Left renal pelvis (tissue), 4 donors: ENCODE measurements at places on chromosomes 13 and 19. TPM values are rescaled to one million over a fixed set of nuclear protein-coding genes. Genes with fewer than 3 reads are reported as not detected.

The MBD3L3 gene
- polyA plus RNA-seq, result not detected

The LIM2 gene
- 0.66 TPM for polyA plus RNA-seq

The CYSLTR2 gene
- 0.39 TPM for polyA plus RNA-seq

The RNF17 gene
- polyA plus RNA-seq, result not detected

The PGLYRP1 gene
- not detected for polyA plus RNA-seq

The SBK2 gene
- polyA plus RNA-seq, result 0.36 TPM

The FAM216B gene
- polyA plus RNA-seq, result not detected

The ICAM5 gene
- polyA plus RNA-seq, result 0.24 TPM

The ZNF468 gene
- 43.0 TPM for polyA plus RNA-seq

The TGFBR3L gene
- polyA plus RNA-seq, result 0.59 TPM

The TPGS1 gene
- 7.4 TPM for polyA plus RNA-seq

The CALR3 gene
- not detected for polyA plus RNA-seq

The OVOL3 gene
- polyA plus RNA-seq, result not detected

The LAIR2 gene
- polyA plus RNA-seq, result not detected

The ACP7 gene
- polyA plus RNA-seq, result 0.08 TPM

The CYP2F1 gene
- polyA plus RNA-seq, result 0.38 TPM

The ZNF506 gene
- 29.0 TPM for polyA plus RNA-seq

The UFM1 gene
- 93.1 TPM for polyA plus RNA-seq

The IRGC gene
- polyA plus RNA-seq, result not detected

The KIR2DL4 gene
- not detected for polyA plus RNA-seq

The PLIN4 gene
- polyA plus RNA-seq, result 0.96 TPM

The SYNE4 gene
- polyA plus RNA-seq, result 1.7 TPM

The SHD gene
- 2.6 TPM for polyA plus RNA-seq

The OR7C1 gene
- polyA plus RNA-seq, result 0.22 TPM

The CD320 gene
- polyA plus RNA-seq, result 40.2 TPM

The C19orf73 gene
- polyA plus RNA-seq, result 0.40 TPM

The RFXANK gene
- polyA plus RNA-seq, result 35.3 TPM

The ZNF559 gene
- polyA plus RNA-seq, result 60.9 TPM

The GPR183 gene
- 2.5 TPM for polyA plus RNA-seq

The ZNF560 gene
- 0.90 TPM for polyA plus RNA-seq

The FUT1 gene
- 3.4 TPM for polyA plus RNA-seq

The POU2F2 gene
- polyA plus RNA-seq, result 0.69 TPM

The CEACAM3 gene
- polyA plus RNA-seq, result 0.22 TPM

The LILRA5 gene
- 0.93 TPM for polyA plus RNA-seq

The ERF gene
- 81.0 TPM for polyA plus RNA-seq

The IL17D gene
- 8.9 TPM for polyA plus RNA-seq

The DACT3 gene
- polyA plus RNA-seq, result 62.8 TPM

The ALOX5AP gene
- polyA plus RNA-seq, result 4.4 TPM

The ZNF296 gene
- polyA plus RNA-seq, result 2.5 TPM

The MAMSTR gene
- 13.3 TPM for polyA plus RNA-seq

The ITGBL1 gene
- polyA plus RNA-seq, result 1.8 TPM

The TEX101 gene
- polyA plus RNA-seq, result 0.11 TPM

The DENND1C gene
- 32.0 TPM for polyA plus RNA-seq

The FPR2 gene
- 0.11 TPM for polyA plus RNA-seq

The U2AF1L4 gene
- polyA plus RNA-seq, result 22.0 TPM

The FLT1 gene
- 49.6 TPM for polyA plus RNA-seq

The FBXO17 gene
- 86.3 TPM for polyA plus RNA-seq

The KCNN4 gene
- 1.2 TPM for polyA plus RNA-seq

The ARL11 gene
- polyA plus RNA-seq, result 0.32 TPM

The ZNF135 gene
- polyA plus RNA-seq, result 22.1 TPM

The ZNF222 gene
- polyA plus RNA-seq, result 9.9 TPM

The ZNF583 gene
- 10.3 TPM for polyA plus RNA-seq

The RNASEH2B gene
- polyA plus RNA-seq, result 47.6 TPM

The ZNF709 gene
- 8.6 TPM for polyA plus RNA-seq

The DAND5 gene
- not detected for polyA plus RNA-seq

The HCN2 gene
- polyA plus RNA-seq, result 0.37 TPM

The CD37 gene
- 30.2 TPM for polyA plus RNA-seq

The COX7A1 gene
- polyA plus RNA-seq, result 25.6 TPM
